Right renal cortex interstitium (tissue), 3 donors: ENCODE measurements at places on chromosomes 5 and 9. TPM values are rescaled to one million over a fixed set of nuclear protein-coding genes. Genes with fewer than 3 reads are reported as not detected.

DCAF12 gene
- polyA plus RNA-seq: 63.5 TPM

DNA sequence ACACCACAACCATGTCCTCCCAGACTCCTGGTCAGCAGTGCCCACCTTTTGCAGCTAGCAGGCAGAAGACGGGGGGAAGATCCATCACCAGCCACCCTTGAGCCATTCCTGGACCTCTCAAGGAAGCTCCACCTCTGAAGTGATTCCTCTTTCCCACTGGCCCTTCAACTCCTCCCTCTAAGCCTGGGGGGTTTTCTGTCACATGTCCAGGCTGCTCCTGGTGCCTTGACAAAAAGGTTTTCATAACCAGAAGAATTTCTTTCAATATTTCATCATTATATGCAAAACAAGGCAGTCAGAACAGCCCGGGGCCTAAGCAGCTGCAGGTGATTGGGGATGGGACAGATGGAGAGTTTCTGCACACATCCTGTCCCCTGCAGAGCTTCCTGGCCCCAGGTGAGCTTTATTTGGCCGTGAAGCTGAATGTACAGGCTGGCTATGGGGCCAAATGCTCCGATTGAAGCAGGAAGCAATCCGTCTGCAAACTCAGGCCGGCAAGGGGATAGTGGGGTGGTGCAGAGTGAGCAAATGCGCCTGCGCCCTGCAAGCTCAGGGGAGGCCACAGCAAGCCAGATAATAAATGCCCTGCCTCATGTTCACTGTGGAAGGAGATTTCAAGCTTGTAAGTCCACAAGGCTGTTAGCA is 173.5 kb downstream of the C5orf15 start:
- DNase-seq: no peak

GRCh38 chr5:68839019-68839552 is 254.7 kb upstream of the SLC30A5 start:
- no peak for DNase-seq

GRCh38 chr9:124471761-124472160 is 21.5 kb downstream of the ADGRD2 start:
- DNase-seq: no peak

DNA sequence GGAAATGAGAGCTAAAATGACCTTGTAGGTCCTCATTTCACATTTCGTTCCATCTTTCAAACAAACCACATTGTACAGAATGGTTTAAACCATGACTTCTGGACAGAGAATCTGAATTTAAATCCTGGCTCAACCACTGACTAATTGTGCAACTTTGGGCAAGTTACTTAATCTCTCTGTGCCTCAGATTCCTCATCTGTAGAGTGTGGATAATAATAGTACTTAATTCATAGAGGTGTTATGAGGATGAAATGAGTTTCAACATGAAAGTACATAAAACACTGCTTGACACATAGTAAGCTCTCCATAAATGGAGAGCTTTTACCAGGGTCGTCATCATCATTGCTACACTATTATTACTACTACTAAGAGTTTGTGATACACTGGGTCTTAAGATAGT is 46.3 kb upstream of the FOXE1 start:
- no peak for DNase-seq

GRCh38 chr9:17907779-17908508 is 329.1 kb downstream of the SH3GL2 start:
- no peak for DNase-seq

GRCh38 chr5:138033907-138034306 is 1.0 kb upstream of the FAM13B start:
- DNase-seq: no peak

- DNase-seq: no peak
Measured at GRCh38 chr9:101639785-101640665, 45.3 kb upstream of the PPP3R2 start.
